ENCODE measurements at places on chromosomes 4 and X. TPM values are rescaled to one million over a fixed set of nuclear protein-coding genes. Genes with fewer than 3 reads are reported as not detected.

Gene CXCL1
- total RNA-seq, result 0.69 TPM

- DNase-seq, result no peak
Observed at GRCh38 chr4:145782756-145783155, 102.8 kb downstream of the C4orf51 start.

- no peak for DNase-seq
Observed at GRCh38 chrX:110301194-110301593, 16.7 kb downstream of the AMMECR1 start.

DNA sequence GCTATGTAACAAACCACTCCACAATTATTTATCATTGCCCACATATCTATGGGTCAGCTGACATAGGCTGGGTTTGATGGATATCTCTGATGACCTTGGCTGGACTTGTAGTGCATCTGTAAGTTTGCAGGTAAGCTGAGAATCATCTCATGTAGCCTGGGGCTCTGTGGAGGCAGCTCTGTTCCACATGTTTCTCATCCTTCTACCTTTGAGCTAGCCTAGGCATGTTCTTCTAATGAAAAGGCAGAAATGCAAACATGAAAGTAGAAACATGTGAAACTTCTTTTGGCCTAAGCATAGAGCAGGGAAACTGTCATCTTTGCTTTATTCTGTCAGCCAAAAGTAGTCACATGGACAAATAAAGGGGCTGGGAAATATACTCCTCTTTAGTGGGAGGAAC lies 18.2 kb downstream of the MRPL1 start:
- no peak for DNase-seq

DNA sequence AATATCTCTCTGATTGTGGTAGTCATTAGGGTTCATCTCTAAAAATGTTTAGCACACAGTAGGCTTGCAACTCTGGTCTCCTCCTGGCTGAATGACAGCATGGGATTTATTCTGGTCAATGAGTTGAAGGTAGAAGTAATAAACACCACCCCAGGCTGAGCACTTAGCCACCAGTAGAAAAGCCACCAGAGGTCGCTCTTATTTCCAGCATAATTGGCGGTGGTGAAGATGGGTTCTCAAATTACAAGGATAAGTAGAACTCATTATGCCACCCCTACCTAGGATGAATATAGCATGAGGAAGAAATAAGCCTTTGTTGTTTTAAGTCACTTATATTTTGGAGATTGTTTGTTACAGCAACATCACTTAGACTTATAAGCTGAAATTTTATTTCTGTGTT lies 302.7 kb downstream of the GPM6A start:
- peak; percentile 9 for DNase-seq

- DNase-seq, result no peak
Observed at GRCh38 chr4:110449947-110450346, 26.0 kb upstream of the ENPEP start.
